ENCODE measurements at places on chromosomes 2 and 18. TPM values are rescaled to one million over a fixed set of nuclear protein-coding genes. Genes with fewer than 3 reads are reported as not detected.

- no peak for DNase-seq
These were observed 1451.3 kb upstream of the SLC39A10 start for GRCh38 chr2:194205568-194206227.

DNA sequence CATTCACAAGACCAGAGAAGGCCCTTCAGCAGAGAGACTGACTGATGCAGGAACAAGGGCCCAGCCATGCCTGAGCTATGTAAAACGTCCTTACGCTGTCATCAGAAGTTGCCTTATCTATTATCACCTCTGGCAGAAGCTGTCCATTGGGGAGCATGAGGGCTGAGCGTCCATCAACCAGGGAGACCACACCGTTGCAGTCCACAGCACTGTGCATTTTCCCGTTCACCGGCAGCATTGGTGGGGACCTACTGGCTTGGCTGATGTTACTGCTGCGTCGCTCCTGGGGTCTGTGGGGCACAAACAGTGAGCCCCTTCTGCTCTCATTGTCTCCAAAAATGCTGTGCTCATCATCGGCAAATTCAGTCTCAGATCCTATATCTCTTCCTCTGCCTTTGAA lies 91.4 kb downstream of the SCN9A start:
- no peak for DNase-seq

DNA sequence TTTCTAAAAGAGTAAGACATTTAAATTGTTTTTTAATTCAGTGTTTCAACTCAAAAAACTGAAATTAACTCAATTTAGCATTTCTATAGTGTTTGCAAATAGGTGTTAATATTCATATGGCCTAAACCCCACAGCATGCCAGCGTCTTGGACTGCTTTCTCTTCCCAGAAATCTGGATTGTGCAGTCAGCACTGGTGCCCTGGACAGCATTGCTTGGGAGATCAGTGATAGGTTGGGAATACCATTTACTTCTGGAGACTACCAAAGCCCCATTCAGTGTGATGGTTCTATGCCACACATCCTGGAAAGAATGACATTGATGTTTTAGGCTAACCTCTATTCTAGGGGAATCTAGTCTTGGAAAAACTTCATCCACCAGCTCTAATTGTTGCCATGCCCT lies 455.0 kb upstream of the KLHL29 start:
- DNase-seq: no peak

DNA sequence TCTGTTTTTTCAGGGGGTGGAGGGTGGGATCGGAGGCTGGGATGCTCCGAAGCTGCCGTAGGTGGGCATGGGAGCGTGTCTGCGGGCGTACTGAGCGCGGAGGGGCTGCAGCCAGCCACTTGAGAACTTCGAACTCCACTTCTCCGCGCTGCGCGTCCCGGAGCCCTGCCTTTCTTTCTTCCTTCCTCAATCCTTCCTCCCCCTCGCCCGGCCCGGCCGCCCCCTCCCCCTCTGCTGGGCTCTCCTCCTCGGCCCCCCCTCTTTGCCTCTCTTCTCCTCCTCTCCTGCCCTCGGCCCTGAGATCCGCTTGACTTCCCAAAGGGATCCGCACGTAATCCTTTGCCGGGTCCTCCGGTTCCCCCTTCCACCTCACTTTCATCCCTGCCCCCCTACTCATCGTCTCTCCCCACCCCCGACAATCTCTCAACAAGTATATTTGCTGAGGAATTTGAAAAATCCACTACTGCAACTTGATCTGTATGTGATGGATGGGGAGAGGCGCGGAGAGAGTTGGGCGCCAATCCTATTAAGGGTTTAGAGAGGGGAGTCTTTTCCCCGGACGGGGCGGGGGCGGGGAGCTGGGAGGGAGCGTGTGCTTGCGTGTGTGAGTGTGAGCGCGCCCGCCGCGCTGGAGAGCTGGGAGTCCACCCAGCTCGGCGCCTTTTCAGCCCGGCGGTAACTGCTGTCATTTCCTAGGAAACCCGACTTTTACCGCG lies 1.1 kb downstream of the GLI2 start:
- no peak for DNase-seq

DNA sequence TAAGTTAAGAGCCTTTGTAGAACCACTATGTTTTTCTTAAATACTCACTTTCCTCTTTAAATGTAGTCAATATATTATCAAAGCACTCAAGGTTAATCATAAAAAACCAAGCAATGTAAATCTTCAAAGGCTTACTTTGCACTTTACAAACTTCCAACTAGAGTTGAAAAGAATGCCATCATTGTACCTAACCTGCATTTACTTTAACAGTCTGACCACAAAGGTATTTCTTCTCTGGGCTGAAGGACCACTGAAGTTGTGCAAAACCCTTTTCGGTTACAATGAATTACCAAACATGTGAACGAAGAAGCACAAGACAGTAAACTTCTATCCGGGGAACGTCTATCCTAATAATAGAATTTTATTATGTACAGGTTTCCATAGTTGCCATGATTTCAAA lies 3.0 kb downstream of the HNRNPLL start:
- no peak for DNase-seq

GRCh38 chr2:150047620-150048222 lies 439.7 kb downstream of the RND3 start:
- no peak for DNase-seq

GRCh38 chr2:170409164-170409535 lies 231.2 kb downstream of the MYO3B start:
- DNase-seq: peak; percentile 44

DNA sequence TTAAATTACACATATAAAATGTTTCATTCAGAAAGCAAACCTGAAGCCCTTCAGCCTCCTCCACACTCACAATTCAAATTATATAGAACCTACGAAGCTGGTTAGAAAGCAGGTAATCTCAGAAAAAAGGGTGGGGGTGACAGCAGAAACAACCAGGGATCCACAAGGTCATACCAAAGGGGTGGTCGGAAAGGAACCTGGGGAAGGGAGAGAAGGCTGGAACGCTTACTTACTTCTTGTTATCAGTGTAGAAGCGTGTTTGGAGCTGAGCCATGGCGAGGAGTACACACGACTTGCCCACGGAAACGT lies 316 bp downstream of the WDR12 start:
- DNase-seq: no peak

- no peak for DNase-seq
These were observed 148.9 kb upstream of the EPAS1 start for GRCh38 chr2:46148369-46148736.

- DNase-seq: no peak
These were observed 60.9 kb upstream of the RTN4 start for GRCh38 chr2:55111230-55111569.

GRCh38 chr2:26067980-26068507 lies 34.2 kb downstream of the RAB10 start:
- DNase-seq: no peak

DNA sequence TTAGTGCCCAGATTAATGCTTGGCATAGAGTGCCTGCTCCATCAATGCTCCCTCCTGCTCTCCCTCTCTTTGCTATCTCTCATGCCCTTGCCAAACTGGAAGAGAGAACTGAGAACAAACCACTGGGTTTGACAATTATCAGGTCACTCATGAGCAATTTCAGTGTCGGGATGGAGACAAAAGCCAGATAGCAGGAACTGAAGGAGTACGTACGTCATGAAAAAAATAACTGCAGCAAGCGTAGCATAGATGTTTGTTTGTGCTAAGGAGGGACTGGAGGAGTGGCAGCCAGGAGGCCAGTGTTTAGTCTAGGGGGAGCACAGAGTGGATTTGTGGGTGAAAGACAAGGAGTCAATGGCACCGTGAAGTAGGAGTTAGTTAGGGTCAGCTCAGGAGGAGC lies 113.3 kb downstream of the POLE4 start:
- DNase-seq: no peak

DNA sequence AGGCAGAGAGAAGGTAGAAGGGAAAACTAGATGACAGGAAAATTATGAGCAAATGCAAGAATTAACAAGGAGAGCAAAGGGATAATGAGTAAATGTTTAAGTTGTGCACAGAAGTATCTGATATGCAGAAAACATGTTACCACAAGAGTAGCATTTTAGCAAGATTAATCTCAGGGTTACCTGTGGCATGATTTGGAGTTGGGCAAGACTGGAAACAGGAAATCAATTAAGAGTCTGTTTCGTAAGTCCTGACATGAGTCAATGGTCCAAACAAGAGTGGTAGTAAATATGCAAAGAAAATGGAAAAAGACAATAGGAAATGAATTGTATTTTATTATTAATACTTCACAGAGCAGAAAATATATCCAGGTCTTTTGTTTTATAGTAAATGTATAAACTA lies 17.3 kb upstream of the MTX2 start:
- no peak for DNase-seq

GRCh38 chr2:97797355-97797754 lies 84.0 kb downstream of the ZAP70 start:
- no peak for DNase-seq

DNA sequence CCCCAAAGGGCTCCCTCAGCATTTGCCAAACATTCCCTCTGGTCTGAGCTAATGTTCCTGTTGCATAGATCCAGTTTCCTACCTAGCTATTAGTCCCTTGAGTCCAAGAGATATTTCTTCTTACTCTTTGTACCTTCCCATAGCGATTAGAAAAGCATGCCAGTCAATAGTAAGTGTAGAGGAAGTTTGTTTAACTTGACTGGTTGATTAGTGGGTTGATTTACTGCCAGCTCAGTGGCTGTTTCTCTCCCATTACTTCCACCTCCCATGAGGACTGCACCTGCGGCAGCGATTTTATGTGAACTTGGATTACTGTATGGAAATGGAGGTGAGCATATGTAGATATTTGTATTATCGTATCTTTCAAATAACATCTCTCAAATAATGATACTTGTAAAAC lies 1748.4 kb upstream of the CELF4 start:
- no peak for DNase-seq

GRCh38 chr2:41695198-41696113 lies 352.4 kb upstream of the PKDCC start:
- DNase-seq: no peak

- no peak for DNase-seq
These were observed 400.6 kb downstream of the IRS1 start for GRCh38 chr2:226399006-226399405.

DNA sequence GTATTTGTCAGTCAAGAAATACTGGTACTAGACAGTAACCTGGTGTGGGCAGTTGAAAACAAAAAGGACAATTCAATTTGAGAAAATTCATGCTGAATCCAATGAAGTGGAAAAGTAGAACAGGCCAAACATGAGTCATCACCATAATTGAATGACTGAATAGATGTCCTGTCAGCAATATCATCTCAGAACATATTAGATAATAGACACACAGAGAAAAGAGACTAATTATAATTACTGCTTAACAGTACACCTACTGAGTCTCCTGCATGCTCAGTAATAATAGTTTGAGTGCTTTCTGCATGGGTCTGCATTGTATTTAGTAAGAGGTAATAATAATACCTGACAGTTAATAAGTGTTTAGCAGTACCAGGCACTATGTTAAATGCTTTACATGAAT lies 138.6 kb upstream of the ZC3H15 start:
- DNase-seq: no peak

DNA sequence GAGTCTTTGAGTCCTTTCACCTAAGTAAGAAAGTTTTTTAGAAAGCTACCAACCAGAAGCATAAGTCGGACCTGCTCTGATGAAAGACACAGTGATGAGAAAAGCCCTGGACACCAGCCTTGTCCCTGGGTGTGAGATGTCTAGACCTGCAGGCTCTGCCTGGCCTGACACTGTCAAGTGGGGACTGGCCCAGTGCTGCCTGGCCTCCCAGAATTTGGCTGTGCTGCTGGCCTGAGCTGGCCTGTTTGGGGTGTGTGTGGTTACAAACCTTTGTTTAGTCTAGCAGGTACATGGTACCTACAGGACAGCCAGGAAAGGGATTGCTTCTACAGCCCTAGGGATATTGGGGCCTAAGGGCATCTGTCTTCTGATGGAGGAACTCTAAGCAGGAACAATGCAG lies 48.3 kb downstream of the ASB1 start:
- DNase-seq: no peak

DNA sequence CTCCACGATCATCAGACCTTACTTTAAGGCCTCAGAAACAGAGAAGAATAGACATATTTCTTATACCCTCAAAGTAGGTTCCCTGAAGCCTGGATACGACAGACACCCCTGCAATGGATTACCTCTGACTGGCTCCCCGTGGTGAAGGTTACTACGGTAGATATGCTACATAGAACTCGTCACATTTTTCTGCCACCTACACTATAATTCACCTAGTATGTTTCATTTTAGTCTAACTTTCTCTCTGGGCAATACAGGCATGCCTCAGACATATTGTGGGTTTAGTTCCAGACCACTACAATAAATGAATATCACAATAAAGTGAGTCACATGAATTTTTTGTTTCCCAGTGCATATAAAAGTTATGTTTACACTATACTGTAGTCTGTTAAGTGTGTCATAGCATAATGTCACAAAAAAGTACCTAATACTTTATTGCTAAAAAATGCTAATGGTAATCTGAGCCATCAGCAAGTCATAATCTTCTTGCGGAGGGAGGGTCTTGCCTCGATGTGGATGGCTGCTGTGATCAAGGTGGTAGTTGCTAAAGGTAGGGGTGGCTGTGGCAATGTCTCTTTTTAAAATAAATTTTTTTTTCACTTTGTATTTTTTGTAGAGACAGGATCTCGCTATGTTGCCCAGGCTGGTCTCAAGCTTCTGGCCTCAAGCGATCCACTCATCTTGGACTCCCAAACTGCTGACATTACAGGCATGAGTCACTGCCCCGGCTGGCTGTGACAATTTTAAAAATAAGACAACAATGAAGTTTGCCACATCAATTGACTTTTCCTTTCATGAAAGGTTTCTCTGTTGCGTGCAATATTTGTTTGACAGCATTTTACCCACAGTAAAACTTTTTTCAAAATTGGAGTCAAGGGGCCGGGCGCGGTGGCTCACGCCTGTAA lies 64.6 kb downstream of the TGIF1 start:
- no peak for DNase-seq

GRCh38 chr2:38473333-38474005 lies 96.4 kb upstream of the ATL2 start:
- no peak for DNase-seq

GRCh38 chr2:153287109-153287801 lies 191.3 kb downstream of the RPRM start:
- DNase-seq: no peak

DNA sequence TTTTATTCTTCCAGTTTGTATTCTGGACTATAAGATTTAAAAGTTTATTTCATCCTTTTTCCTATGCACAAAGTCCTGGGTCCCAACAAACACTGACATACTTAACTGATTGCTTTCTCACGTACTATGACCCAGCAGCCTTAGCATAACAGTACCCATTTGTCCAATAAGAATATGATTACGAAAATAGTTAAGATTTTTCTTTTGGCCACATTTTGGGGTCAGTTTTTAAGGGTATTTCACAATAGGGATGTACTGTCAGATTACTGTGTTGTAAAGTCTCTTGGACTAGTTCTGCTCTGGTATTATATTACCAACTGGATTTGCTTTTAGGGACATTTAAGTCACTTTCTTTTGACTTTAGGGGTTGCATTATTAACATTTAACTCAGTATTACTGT lies 46.1 kb downstream of the TTC39C start:
- DNase-seq: no peak

GRCh38 chr2:181239201-181239799 lies 217.9 kb upstream of the ITGA4 start:
- no peak for DNase-seq

GRCh38 chr2:219907011-219907365 lies 279.6 kb downstream of the SLC4A3 start:
- DNase-seq: no peak

- DNase-seq: no peak
These were observed 98.9 kb upstream of the ODC1 start for GRCh38 chr2:10546975-10547391.

The RTKN gene
- total RNA-seq: 14.5 TPM

The SNRPD1 gene
- 33.3 TPM for total RNA-seq

The SERPINB5 gene
- not detected for total RNA-seq

The IL18RAP gene
- not detected for total RNA-seq

The CDH19 gene
- total RNA-seq: not detected

The PLCL1 gene
- total RNA-seq: 5.0 TPM

The SCN9A gene
- total RNA-seq: 9.3 TPM

Measured in glomerular endothelial cell (primary cell).